Activated CD8-positive, alpha-beta memory T cell treated with anti-CD3 and anti-CD28 coated beads, Interleukin-2, amount 10 ng/mL, durations not matched to agents 7 days and 5 days (primary cell): ENCODE measurements at places on chromosomes 6 and 20.

- no peak for DNase-seq
Measured at GRCh38 chr6:84422380-84422968, 195.0 kb upstream of the CEP162 start.

- no peak for DNase-seq
Measured at GRCh38 chr20:57080796-57081195, 185.6 kb downstream of the BMP7 start.

DNA sequence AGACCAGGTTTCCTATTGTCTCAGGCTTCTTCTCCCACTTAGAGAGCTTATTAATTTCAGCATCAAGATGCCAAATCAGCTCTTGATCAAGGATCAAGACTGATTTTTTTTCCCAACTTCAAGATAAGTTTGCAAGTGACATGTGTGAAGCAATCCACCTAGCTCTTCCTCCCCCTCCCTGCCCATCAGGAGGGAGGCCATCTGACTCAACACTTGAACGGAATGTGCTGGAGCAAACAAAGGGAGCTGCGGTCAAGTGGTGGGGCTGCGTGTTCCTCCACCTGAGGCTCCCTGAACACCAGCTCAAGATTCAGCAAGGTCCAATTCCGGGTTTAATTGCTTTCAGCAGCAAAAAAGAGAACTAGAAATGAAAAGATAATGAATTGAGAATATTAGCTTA lies 38.7 kb downstream of the TTI1 start:
- no peak for DNase-seq

- no peak for DNase-seq
Measured at GRCh38 chr20:58911970-58912369, 59.5 kb downstream of the GNAS start.
